ENCODE measurements at places on chromosomes 7 and 10. TPM values are rescaled to one million over a fixed set of nuclear protein-coding genes. Genes with fewer than 3 reads are reported as not detected.

Gene BBS9
- 5.9 TPM for total RNA-seq

DNA sequence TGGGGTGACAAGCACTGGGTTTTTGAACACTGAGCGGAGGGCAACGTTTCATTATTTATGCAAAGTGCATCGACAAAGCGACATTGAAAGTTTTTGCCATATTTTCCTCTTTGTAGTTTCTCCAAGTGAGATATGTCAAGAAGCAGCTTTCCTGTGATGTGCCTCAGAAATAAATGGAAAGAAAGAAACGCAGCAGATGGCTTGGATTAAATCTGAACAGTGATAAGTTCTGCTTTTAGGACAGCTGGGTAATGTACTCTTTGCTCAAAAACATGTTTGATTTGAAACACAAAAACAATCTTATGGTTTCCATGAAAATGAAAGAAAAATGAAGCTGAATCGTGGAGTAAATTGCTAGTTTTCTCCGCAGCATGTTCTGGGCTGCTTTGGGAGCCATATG, 166.3 kb downstream of the PTPRN2 start:
- DNase-seq, result no peak
- H3K4me1 ChIP-seq, result no peaks in the 10 kb centered on the region

Gene ARHGEF5
- 13.3 TPM for total RNA-seq

DNA sequence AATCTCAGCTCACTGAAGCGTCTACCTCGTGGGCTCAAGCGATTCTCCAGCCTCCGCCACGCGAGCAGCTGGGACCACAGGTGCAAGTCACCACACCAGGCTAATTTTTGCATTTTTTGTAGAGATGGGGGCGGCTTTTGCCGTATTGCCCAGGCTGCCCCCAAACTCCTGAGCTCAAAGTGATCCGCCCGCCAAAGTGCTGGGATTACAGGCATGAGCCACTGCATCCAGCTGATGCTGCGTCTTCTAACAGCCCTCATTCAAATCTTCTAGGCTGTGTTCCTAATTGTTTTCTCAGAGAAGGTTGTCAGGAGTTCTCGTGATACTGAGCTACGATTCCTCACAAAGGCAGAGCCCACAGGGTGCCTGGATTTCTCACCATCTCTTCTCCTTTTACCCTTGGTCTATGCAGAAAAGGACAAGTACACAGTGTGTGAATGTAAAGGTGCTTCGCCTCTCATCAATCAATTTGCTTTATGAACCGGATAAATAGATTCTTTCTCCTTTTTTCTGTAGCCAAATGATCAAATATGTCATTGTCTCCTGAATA, 247.3 kb upstream of the PTN start:
- no peak overlapping the region for H3K27ac ChIP-seq
- H3K27me3 ChIP-seq, result peaks cover 9% of the 10 kb centered on the region
- no peak for DNase-seq

DNA sequence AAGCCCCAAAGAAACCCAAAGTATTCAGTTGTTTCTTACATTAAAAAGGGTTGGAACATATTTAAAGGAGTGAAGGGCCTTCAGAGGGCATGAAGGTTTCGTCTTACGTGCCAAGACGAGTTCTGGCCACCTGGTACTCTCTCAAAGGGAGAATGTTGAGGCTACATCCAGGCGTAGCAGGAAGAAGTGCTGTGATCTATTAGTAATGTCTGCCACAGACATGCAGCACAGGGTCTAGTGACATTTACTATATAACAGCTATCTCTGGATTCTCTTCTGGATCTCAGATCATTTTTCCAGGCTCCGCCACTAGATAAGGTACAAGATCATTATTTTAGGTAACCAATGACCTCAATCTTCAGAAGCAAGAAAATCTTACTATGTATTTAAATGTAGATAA, 76.5 kb upstream of the ARID5B start:
- H3K27ac ChIP-seq, result no peak overlapping the region
- H3K36me3 ChIP-seq, result no peaks in the 10 kb centered on the region
- H3K27me3 ChIP-seq, result no peaks in the 10 kb centered on the region
- no peak overlapping the region for H3K4me3 ChIP-seq

- H3K4me3 ChIP-seq, result no peak overlapping the region
These were observed 136.5 kb upstream of the NAMPT start for GRCh38 chr7:106421181-106421762.

GRCh38 chr7:128007303-128007680, 23.9 kb downstream of the LRRC4 start:
- DNase-seq, result no peak
- H3K27me3 ChIP-seq, result no peaks in the 10 kb centered on the region
- peaks cover 15% of the 10 kb centered on the region for H3K4me1 ChIP-seq
- H3K36me3 ChIP-seq, result peaks cover 16% of the 10 kb centered on the region
- no peak overlapping the region for H3K4me3 ChIP-seq

Gene VSTM4
- total RNA-seq, result not detected

GRCh38 chr10:124650820-124651401, 93.3 kb downstream of the FAM53B start:
- H3K4me1 ChIP-seq, result peaks cover 72% of the 10 kb centered on the region
- no peaks in the 10 kb centered on the region for H3K36me3 ChIP-seq
- H3K27me3 ChIP-seq, result no peaks in the 10 kb centered on the region
- no peak overlapping the region for H3K27ac ChIP-seq
- peak overlapping the region; percentile 3 for H3K4me3 ChIP-seq

DNA sequence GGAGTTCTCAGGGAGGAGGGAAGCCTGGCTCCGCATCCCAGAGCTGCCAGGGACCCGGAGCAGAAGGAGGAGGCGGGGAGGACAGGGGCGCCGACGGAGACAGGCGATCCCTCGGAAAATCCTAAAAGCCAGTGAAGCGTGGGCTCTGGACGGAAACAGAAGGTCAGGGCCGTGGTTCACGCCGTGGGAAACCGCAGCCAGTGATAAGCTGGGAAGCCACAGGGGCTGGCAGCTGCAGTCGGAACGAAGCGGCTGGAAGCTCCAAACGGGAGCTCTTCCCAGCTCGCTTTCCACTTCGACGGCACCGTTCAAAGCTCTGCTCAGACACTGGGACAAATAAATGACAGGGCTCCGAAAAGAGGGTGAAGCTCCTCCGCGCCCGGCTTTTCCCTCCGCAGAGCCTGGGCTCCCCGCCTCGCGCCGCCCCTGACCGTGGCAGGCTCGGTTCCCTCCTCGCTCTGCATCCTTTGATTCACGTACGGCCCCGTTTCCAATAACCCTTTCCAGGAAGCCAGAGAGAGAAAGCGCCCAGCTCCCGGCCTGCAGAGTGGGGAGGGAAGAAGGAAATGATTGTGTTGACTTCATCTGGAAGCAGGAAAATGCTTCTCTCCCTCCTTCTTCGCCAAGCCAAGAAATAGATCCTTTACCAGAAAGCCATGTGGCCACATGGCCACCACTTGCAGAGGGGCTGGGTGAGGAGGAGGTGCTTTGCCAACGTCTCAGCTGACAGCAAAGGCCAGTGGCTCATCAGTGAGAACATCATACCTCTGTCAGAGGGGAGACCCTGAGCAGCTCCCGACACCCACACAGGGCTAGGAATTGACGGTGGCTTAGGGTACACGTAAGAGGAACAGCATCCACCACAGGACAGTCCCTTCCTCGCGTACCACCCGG, 57.4 kb downstream of the ADRB1 start:
- no peaks in the 10 kb centered on the region for H3K36me3 ChIP-seq
- H3K4me3 ChIP-seq, result peak overlapping the region; percentile 59
- peaks cover 34% of the 10 kb centered on the region for H3K4me1 ChIP-seq
- no peak for DNase-seq
- H3K27ac ChIP-seq, result no peak overlapping the region

DNA sequence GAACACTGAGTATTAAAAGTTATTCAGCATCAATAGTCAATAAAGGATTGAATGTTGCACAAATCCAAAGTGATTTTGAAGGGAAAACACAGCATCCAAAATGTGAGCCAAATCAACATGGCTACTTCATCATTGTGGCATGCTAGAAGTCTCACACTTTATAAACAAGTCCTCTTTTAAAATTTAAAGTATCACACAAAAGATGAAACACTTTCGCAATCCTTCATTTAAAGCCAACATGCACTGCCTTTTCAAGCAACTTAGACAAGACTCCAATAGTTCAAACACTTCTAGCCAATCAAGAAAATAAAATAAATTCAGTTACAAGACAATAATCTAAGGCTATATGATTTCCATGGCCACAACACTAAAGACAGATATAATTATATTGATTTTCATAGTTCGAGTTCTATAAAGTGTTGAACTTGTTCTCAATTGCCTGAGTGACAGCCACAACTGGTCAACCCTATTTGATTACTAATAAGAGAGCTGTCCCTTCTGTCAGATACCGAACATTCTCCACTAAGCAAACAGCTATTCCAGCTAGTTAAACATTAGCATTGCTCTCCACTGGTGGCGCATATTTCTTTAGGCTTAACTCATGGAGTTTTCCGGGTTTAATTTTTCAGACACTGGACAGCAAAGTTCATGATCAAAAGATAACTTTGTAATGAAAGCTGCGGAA, 8.3 kb downstream of the EBF3 start:
- peaks cover 7% of the 10 kb centered on the region for H3K4me1 ChIP-seq
- peaks cover 77% of the 10 kb centered on the region for H3K27me3 ChIP-seq
- H3K4me3 ChIP-seq, result no peak overlapping the region
- no peaks in the 10 kb centered on the region for H3K36me3 ChIP-seq
- H3K27ac ChIP-seq, result no peak overlapping the region
- DNase-seq, result no peak

Gene LIPF
- not detected for total RNA-seq

Gene SEPHS1
- 68.7 TPM for total RNA-seq

Gene RAMP3
- not detected for total RNA-seq

Gene HKDC1
- 0.28 TPM for total RNA-seq

- peaks cover 3% of the 10 kb centered on the region for H3K27me3 ChIP-seq
- DNase-seq, result no peak
- H3K36me3 ChIP-seq, result no peaks in the 10 kb centered on the region
- no peak overlapping the region for H3K4me3 ChIP-seq
These were observed 22.3 kb downstream of the AOC1 start for GRCh38 chr7:150874401-150875198.

DNA sequence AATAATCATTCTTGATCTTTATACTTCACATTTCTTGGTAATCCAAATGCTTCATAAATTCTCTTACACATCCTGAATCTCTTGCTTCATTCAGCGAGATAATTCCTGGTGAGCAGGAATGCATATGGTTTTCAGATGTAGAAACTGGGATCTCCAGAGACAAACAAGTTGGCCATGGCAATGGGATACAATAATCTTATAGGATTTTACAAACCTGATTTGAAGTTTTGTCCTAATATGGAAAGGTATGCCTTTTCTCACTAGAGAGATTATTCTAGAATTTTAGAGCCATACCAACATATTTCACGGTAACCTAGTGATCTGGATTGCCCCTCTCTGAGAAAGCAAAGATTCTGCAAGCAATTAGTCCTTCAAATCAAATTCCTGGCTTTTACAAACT, 13.1 kb upstream of the TRDMT1 start:
- no peak overlapping the region for H3K27ac ChIP-seq
- H3K4me3 ChIP-seq, result no peak overlapping the region
- peaks cover 21% of the 10 kb centered on the region for H3K36me3 ChIP-seq
- H3K27me3 ChIP-seq, result no peaks in the 10 kb centered on the region
- DNase-seq, result no peak

- H3K4me3 ChIP-seq, result no peak overlapping the region
- no peaks in the 10 kb centered on the region for H3K4me1 ChIP-seq
- H3K27ac ChIP-seq, result no peak overlapping the region
- peaks cover 51% of the 10 kb centered on the region for H3K27me3 ChIP-seq
- no peaks in the 10 kb centered on the region for H3K36me3 ChIP-seq
- DNase-seq, result no peak
These were observed 37.4 kb downstream of the HSPA12A start for GRCh38 chr10:116704926-116705325.

GRCh38 chr7:129607471-129608120, 3.9 kb upstream of the NRF1 start:
- peaks cover 30% of the 10 kb centered on the region for H3K4me1 ChIP-seq
- no peaks in the 10 kb centered on the region for H3K27me3 ChIP-seq
- H3K36me3 ChIP-seq, result peaks cover 48% of the 10 kb centered on the region
- H3K27ac ChIP-seq, result no peak overlapping the region
- no peak overlapping the region for H3K4me3 ChIP-seq
- DNase-seq, result peak; percentile 21

Gene CUTC
- 38.1 TPM for total RNA-seq

Gene ARPC1B
- total RNA-seq, result 256 TPM

- H3K27ac ChIP-seq, result no peak overlapping the region
- no peaks in the 10 kb centered on the region for H3K36me3 ChIP-seq
- no peak for DNase-seq
- peaks cover 2% of the 10 kb centered on the region for H3K4me1 ChIP-seq
These were observed 274.0 kb downstream of the CSTF2T start for GRCh38 chr10:51425431-51425830.

GRCh38 chr10:111835574-111835973, 348.0 kb downstream of the GPAM start:
- H3K4me3 ChIP-seq, result no peak overlapping the region
- DNase-seq, result no peak
- no peaks in the 10 kb centered on the region for H3K27me3 ChIP-seq
- no peaks in the 10 kb centered on the region for H3K36me3 ChIP-seq

DNA sequence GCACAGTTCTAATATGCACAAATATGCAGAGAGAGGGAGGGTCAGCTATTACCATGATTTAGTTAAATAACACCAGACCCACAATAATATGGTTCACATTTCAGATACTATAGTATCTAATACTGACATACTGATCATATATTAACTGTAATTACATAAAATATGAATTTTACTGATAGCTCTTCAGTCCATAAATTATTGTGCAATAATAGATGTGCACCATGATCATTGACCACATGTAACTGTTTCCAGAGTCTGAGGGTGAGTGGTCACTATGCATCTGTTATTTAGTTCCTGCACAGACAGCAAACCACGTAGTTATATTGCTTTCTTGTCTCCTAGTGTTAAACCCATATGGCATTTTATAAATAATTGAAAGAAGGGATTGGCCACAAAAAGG, 29.3 kb downstream of the PPP1R17 start:
- H3K4me1 ChIP-seq, result no peaks in the 10 kb centered on the region
- no peak for DNase-seq
- H3K4me3 ChIP-seq, result no peak overlapping the region
- H3K27me3 ChIP-seq, result no peaks in the 10 kb centered on the region

GRCh38 chr10:33189808-33190207, 144.7 kb downstream of the NRP1 start:
- H3K36me3 ChIP-seq, result no peaks in the 10 kb centered on the region
- H3K27me3 ChIP-seq, result no peaks in the 10 kb centered on the region
- DNase-seq, result no peak

DNA sequence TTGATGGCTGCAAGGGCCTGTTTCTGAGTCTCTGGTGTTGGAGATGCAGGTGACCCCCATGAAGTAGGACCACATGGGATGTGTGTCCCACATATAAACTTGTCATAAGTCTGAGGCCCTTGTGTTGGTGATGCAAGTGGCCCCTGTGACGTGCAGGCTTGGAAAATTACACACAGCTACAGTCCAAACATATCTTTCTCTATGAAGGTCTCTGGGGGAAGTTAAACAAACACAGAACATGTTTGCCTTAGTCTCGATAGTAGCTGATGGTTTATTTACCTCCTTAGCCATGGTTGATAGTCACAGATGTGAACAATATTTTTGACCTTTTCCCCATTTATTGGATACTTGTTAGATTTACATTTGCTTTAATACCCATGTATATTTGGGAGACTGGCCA, 64.7 kb downstream of the ADCY1 start:
- H3K36me3 ChIP-seq, result no peaks in the 10 kb centered on the region
- H3K27me3 ChIP-seq, result peaks cover 25% of the 10 kb centered on the region
- H3K4me3 ChIP-seq, result no peak overlapping the region
- no peaks in the 10 kb centered on the region for H3K4me1 ChIP-seq
- no peak for DNase-seq

- DNase-seq, result no peak
- peaks cover 58% of the 10 kb centered on the region for H3K27me3 ChIP-seq
- no peak overlapping the region for H3K4me3 ChIP-seq
- H3K27ac ChIP-seq, result no peak overlapping the region
- H3K4me1 ChIP-seq, result peaks cover 4% of the 10 kb centered on the region
These were observed 14.0 kb downstream of the KAZALD1 start for GRCh38 chr10:101075775-101076174.
